Right ventricle myocardium inferior (tissue), 1 donor: ENCODE measurements at places on chromosomes 5 and 9.

DNA sequence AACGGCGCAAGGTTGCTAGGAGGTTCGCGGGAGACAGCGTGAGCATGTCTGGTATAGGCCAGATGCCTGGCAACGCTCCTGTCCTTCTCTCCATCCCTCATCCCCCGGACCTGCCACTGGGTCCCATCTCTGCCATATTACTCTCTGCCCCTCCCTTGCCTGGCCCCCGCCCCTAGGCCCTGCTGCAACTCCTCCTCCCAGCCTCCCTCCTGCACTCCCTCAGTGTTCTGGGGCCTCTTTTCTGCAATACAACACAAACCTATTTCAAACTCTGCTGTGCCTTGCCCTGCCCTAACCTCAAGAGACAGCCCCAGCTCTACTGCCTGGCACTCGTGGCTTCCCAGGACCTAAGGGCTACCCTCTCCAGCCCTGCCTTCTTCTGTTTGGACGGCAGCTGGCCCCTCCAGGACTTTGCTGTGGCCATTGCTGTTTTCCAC is 8.9 kb upstream of the DBN1 start:
- DNase-seq: no peak

DNA sequence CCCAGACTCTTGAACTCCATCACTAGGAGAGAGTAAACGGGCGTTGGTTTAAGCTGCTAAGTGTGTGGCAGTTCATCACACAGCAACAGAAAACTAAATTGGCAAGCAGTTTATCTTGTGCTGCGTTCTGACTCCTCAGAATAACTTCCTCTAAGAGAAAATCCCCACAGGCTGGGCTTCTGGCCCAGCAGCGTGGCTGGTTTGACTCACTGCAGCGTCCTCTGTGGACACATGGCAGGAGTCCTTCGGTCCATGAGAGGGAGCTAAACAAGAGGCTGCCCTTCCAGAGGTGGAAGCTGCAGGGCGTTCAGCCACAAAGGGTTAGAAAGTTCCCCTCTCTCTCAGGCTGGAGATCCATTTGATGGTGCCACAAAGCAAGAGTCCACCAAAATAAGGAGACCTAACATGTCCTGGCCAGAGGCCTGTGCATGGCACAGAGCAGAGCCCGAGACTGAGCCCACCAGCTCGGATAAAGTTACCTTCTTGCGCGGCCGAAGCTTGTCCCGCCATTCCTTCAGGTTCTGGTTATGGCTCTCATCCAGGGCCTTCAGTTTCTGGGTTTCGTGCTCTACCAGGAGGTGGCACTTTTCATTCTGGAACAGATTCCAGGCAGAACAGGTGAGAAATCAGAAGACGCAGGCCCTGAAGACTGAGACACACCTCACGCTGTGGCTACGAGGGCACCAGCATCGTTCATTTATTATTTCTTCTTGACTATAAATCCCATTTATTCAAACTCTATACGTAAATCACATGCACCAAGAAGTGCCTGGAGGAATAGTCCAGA is 46.2 kb upstream of the FBXW11 start:
- peak; percentile 87 for DNase-seq

- no peak for DNase-seq
Measured at GRCh38 chr5:97576956-97577355, 393.9 kb upstream of the RIOK2 start.

DNA sequence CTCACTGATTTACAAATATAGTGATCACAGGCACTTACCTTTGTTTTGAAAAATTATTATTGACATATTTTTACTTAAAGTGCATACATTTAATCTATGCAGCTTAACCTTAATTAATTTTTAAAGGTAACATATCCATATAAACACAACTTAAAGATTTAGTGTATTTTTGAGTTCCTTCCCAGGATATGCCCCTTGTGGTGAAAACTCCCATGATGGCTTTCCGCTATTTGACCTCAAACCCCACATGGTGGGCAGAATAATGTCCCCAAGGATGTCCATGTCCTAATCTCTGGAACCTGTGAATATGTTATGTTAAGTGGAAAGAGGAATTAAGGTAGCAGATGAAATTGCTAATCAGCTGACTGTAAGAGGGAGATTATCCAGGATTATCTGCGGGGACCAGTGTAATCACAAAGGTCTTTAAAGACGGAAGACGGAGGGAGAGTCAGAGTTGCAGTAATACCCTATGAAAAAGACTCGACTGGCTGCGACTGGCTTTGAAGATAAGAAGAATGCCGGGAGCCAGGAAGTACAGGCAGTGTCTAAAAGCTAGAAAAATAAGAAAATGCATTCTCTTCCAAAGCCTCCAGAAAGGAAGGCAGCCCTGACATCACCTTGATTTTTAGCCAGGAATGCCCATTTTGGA is 193.9 kb downstream of the ICE1 start:
- DNase-seq: no peak

- DNase-seq: no peak
Measured at GRCh38 chr5:168642019-168642418, 62.9 kb upstream of the PANK3 start.

- DNase-seq: no peak
Measured at GRCh38 chr9:124047251-124047672, 35.7 kb downstream of the LHX2 start.

DNA sequence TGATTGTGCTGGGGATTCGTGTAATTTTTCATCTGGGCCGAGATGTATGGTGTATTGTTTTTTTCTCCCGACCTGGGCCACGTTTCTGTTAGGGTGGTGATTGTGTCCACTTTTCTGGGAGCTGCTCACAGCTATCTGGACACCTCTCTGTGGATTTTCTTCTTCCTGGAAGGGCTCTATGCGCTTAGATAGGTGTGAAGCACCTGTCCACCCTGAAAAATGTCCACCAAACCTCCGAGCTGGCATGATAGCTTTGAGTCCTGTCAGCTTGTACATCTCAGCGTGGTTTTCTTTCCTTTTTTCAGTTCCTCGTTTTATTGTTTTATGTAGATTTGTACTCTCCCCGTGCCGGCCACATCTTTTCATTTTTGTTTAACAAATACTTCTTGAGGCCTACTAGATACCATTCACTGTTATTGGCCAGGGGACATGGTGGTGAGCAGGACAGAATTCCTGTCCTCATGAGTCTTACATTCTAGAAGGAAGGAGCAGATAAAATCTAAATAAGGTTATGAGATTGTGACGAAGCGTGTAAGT is 1.1 kb downstream of the UGCG start:
- DNase-seq: no peak

GRCh38 chr9:134698587-134699342 is 57.2 kb downstream of the COL5A1 start:
- peak; percentile 81 for DNase-seq

GRCh38 chr5:68046445-68046844 is 169.1 kb upstream of the PIK3R1 start:
- no peak for DNase-seq
